NCI-H460 (cell line): ENCODE measurements at places on chromosomes 4 and X.
A peak's percentile ranks its signal among the peaks of the same experiment; 100 is the strongest.

- DNase-seq: peak; percentile 27
Observed at GRCh38 chr4:118772081-118772766, 63.7 kb downstream of the SEC24D start.

- no peak for DNase-seq
Observed at GRCh38 chrX:140318296-140318695, 186.6 kb downstream of the SOX3 start.

GRCh38 chrX:39418254-39418704 is 617.0 kb downstream of the MID1IP1 start:
- DNase-seq: no peak

GRCh38 chr4:152962150-152962549 is 26.0 kb downstream of the FHDC1 start:
- DNase-seq: no peak

GRCh38 chr4:40316333-40316781 is 18.8 kb upstream of the CHRNA9 start:
- DNase-seq: peak; percentile 76

GRCh38 chr4:76607846-76608245 is 172.8 kb downstream of the SHROOM3 start:
- DNase-seq: no peak

DNA sequence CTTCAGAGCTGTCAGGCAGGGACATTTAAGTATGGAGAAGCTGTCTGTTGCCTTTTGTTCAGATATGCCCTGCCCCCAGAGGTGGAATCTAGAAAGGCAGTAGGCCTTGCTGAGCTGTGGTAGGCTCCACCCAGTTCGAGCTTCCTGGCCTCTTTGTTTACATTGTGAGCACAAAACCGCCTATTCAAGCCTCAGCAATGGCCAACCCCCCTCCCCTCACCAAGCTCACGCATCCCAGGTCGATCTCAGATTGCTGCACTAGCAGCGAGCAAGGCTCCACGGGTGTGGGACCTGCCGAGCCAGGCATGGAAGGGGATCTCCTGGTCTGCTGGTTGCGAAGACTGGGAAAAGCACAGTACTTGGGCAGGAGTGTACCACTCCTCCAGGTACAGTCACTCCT is 59.3 kb downstream of the ZNF674 start:
- DNase-seq: no peak
